H1 (cell line): ENCODE measurements at places on chromosomes 1 and 21. TPM values are rescaled to one million over a fixed set of nuclear protein-coding genes. Genes with fewer than 3 reads are reported as not detected.

The SPRR2B gene
- total RNA-seq: not detected in 2 replicates

The TFF2 gene
- not detected in 2 replicates for total RNA-seq

The HOOK1 gene
- 34.5 and 39.5 TPM in 2 replicates for total RNA-seq

The FBXO2 gene
- 51.3 and 55.5 TPM in 2 replicates for total RNA-seq

The C8A gene
- not detected in 2 replicates for total RNA-seq

The LMOD1 gene
- 0.82 and 1.4 TPM in 2 replicates for total RNA-seq

The SHCBP1L gene
- total RNA-seq: not detected in 2 replicates

The EFNA1 gene
- 4.0 and 4.9 TPM in 2 replicates for total RNA-seq

The RNF186 gene
- total RNA-seq: not detected in 2 replicates

The KRTAP11-1 gene
- total RNA-seq: not detected in 2 replicates

The SLC30A10 gene
- total RNA-seq: 0.15 and 0.61 TPM in 2 replicates

The KCNJ9 gene
- 0.08 and 0.13 TPM in 2 replicates for total RNA-seq

DNA sequence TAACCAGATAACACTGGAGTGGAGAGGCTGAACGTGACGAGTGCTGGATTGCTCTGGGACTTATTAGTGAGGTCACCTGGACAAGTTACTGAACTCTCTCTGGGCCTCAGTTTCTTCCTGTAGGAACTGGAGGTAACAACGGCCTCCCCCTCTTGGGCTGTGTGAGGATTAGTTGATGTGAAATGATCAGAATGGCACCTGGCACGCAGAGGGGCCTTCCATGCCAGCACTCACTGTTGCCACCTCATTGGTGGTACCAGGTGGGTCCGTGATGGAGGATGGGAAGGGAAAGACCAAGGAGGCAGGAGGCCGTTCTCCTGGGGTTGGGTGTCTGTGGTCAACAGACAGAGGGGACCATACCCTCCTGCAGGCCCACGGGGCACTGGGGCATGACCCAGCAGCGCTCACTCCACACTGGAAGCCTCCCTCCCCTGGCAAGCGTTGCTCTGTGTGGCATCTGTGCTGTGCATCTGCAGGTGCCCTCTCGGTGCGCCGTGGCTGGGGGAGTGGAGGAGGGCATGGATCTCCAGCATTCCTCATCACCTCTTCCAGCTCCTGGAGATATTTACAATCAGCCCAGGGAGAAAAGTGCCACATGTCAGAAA, 349.5 kb upstream of the VAMP3 start:
- DNase-seq: no peak
- H3K4me3 ChIP-seq: no peak overlapping the region

- no peaks in the 10 kb centered on the region for H3K36me3 ChIP-seq
- no peaks in the 10 kb centered on the region for H3K27me3 ChIP-seq
Measured at GRCh38 chr1:107263291-107263915, 122.6 kb downstream of the NTNG1 start.

- no peak for DNase-seq
- no peaks in the 10 kb centered on the region for H3K36me3 ChIP-seq
- H3K4me3 ChIP-seq: no peak overlapping the region
- no peaks in the 10 kb centered on the region for H3K4me1 ChIP-seq
- H3K27ac ChIP-seq: no peak overlapping the region
Measured at GRCh38 chr1:229139331-229140118, 131.4 kb upstream of the RAB4A start.

GRCh38 chr1:89966656-89967055, 28.3 kb upstream of the ZNF326 start:
- H3K4me3 ChIP-seq: no peak overlapping the region
- H3K36me3 ChIP-seq: no peaks in the 10 kb centered on the region
- H3K4me1 ChIP-seq: no peaks in the 10 kb centered on the region
- H3K27ac ChIP-seq: no peak overlapping the region
- DNase-seq: no peak

GRCh38 chr21:35019631-35020032, 29.5 kb downstream of the RUNX1 start:
- H3K4me3 ChIP-seq: no peak overlapping the region
- no peak overlapping the region for H3K27ac ChIP-seq
- no peaks in the 10 kb centered on the region for H3K36me3 ChIP-seq
- DNase-seq: no peak
- H3K4me1 ChIP-seq: no peaks in the 10 kb centered on the region
- no peaks in the 10 kb centered on the region for H3K27me3 ChIP-seq

DNA sequence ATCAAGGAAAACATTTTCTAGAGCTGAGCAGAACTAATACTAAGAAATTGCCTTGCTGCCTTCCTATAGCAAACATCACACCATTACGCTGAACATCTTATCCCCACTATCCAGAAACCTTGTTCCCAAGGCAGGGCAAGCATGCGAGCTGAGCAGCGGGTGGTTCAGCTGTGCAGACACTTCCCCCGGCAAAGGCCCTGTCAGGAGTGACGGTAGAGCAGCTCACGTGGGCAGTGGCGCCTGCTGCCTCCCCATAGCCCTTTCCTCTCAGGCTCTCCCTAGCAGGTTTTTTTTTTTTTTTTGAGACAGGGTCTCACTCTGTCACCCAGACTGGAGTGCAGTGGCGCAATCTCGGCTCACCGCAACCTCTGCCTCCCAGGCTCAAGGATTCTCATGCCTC, 13.7 kb upstream of the ANGPTL7 start:
- no peak for DNase-seq
- no peaks in the 10 kb centered on the region for H3K4me1 ChIP-seq
- H3K36me3 ChIP-seq: no peaks in the 10 kb centered on the region
- no peak overlapping the region for H3K4me3 ChIP-seq

DNA sequence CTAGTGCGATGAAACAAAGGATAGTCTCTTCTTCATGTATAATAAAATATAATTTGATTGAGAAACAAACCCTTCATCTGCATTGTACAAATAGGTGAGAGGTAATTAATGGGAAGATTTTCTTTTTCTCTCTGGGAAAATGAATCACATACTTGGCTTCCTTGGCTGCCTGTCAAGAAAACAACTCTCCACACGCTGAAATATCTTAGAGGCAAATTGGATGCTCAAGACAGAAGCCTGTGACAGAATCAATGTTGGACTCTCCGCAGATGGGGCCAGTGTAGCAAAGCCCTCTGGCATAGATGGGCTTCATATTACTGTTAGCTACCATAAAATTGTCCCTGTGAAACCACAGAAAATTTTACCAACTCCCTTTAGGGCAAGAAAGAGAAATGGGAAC, 186.6 kb downstream of the GRIK1 start:
- no peaks in the 10 kb centered on the region for H3K36me3 ChIP-seq
- no peak overlapping the region for H3K27ac ChIP-seq
- peaks cover 4% of the 10 kb centered on the region; the same call in 1 of the 2 replicates for H3K4me1 ChIP-seq
- DNase-seq: no peak

- no peaks in the 10 kb centered on the region for H3K27me3 ChIP-seq
- H3K4me3 ChIP-seq: no peak overlapping the region
- DNase-seq: no peak
- no peaks in the 10 kb centered on the region for H3K36me3 ChIP-seq
Measured at GRCh38 chr1:97123717-97124431, 402.3 kb downstream of the PTBP2 start.

DNA sequence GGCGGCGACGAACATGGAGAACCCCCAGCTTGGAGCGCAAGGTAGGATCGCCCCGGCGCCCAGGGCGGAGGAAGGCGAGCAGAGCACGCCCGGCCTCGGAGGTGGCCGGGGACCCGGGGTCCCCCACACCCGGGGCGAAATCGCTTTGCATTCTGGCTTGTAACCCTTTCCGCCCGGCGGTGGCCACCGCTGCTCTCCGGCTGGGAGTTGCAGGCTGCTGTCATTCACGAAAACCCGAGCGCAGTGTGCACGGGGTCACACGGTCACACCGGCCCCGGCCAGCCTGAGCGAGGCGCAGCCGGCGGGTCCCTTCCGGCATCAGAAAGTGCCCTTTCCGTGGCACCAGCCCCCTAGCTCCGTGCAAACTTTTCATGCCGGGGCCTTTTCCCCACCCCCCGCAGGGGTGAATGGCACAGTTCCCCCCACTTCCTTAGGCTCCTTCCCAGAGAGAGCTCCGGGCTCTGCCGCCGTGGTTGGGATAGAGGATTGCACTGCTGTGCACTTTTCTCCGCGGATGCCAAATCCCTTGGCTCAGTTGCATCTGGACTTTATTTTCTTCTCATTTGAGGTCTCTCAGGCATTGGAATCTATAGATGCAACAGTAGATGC, 802 bp downstream of the KAZN start:
- H3K27ac ChIP-seq: no peak overlapping the region
- H3K36me3 ChIP-seq: no peaks in the 10 kb centered on the region
- no peak for DNase-seq
- H3K4me3 ChIP-seq: peak overlapping the region; percentile 71
- H3K27me3 ChIP-seq: peaks cover 23% of the 10 kb centered on the region

DNA sequence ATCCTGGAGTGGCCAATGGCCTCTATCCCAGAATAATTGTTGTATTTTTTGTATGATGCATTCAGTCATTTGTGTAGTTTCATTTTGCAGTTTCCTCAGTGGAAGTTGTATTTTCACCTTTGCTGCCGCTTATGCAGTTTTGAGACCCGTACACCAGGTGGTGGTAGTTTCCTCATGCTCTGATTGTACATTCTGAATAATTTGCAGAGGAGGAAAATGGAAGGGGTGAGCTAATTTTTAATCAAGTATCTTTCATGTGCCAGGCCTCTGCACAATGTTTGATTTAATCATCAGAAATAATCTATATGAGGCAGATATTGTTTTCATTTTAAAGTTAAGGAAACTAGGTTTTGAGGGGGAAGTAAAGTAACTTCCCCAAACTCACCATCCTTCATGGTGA, 29.5 kb downstream of the HLX start:
- no peak overlapping the region for H3K4me3 ChIP-seq
- H3K36me3 ChIP-seq: no peaks in the 10 kb centered on the region
- no peak overlapping the region for H3K27ac ChIP-seq
- no peaks in the 10 kb centered on the region for H3K4me1 ChIP-seq

GRCh38 chr1:109886827-109887226, 23.8 kb upstream of the CSF1 start:
- no peak overlapping the region for H3K27ac ChIP-seq
- DNase-seq: no peak
- H3K4me3 ChIP-seq: no peak overlapping the region
- H3K27me3 ChIP-seq: no peaks in the 10 kb centered on the region

GRCh38 chr1:84347932-84348555, 46.5 kb downstream of the SAMD13 start:
- no peak overlapping the region for H3K27ac ChIP-seq
- no peaks in the 10 kb centered on the region for H3K27me3 ChIP-seq
- H3K36me3 ChIP-seq: no peaks in the 10 kb centered on the region

- no peaks in the 10 kb centered on the region for H3K27me3 ChIP-seq
- H3K4me1 ChIP-seq: no peaks in the 10 kb centered on the region
- no peak overlapping the region for H3K4me3 ChIP-seq
- H3K36me3 ChIP-seq: no peaks in the 10 kb centered on the region; the same call in 1 of the 2 replicates
Measured at GRCh38 chr1:119163396-119163795, 22.9 kb upstream of the WARS2 start.

DNA sequence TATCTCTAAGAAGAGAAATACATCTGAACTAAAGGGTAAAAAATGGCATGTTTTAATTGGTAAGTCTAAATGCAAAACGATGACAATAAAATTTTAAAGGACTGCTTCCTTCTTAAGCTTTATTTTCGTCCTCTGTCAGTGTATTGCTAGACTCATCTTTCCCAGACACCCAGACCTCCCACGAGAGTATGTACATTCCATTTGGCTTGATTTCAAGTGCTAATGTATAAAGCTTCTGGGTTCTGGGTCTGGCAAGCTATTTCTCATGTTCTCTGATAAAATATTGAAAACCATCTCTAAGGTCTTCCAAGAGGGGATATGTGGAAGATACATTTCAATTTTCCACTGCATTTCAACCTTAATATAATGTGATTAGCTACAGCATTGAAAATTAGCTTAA, 24.6 kb upstream of the SLC2A1 start:
- H3K36me3 ChIP-seq: no peaks in the 10 kb centered on the region
- no peak for DNase-seq
- no peaks in the 10 kb centered on the region for H3K27me3 ChIP-seq

GRCh38 chr1:97570691-97571090, 350.1 kb downstream of the DPYD start:
- 0 out of 2 replicates have a peak, but pooled peaks cover 3% of the 10 kb centered on the region for H3K4me1 ChIP-seq
- DNase-seq: no peak

GRCh38 chr1:208631506-208631905, 387.3 kb upstream of the PLXNA2 start:
- no peaks in the 10 kb centered on the region for H3K36me3 ChIP-seq
- no peaks in the 10 kb centered on the region for H3K4me1 ChIP-seq
- DNase-seq: no peak
- no peak overlapping the region for H3K4me3 ChIP-seq

DNA sequence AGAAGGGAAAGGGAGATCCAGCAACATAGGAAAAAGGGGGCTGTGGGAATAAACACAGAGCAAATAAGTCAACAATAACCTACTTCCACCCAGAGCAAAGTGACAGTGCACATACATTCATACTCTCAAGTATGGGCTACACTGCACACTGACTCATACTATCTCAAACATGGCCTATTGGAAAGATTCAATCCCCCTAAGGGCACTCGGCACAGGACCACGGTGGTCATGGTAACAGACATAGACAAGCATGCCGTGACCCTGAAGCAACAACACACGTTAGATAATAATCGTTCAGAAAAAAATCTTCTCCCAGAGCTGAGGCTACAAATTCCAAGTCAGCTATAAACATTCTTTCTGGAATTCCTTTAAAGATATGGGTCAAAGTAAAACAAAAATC, 16.8 kb upstream of the JAK1 start:
- no peaks in the 10 kb centered on the region for H3K4me1 ChIP-seq
- H3K27me3 ChIP-seq: no peaks in the 10 kb centered on the region
- DNase-seq: no peak
- no peak overlapping the region for H3K4me3 ChIP-seq
- H3K36me3 ChIP-seq: no peaks in the 10 kb centered on the region
- H3K27ac ChIP-seq: no peak overlapping the region

DNA sequence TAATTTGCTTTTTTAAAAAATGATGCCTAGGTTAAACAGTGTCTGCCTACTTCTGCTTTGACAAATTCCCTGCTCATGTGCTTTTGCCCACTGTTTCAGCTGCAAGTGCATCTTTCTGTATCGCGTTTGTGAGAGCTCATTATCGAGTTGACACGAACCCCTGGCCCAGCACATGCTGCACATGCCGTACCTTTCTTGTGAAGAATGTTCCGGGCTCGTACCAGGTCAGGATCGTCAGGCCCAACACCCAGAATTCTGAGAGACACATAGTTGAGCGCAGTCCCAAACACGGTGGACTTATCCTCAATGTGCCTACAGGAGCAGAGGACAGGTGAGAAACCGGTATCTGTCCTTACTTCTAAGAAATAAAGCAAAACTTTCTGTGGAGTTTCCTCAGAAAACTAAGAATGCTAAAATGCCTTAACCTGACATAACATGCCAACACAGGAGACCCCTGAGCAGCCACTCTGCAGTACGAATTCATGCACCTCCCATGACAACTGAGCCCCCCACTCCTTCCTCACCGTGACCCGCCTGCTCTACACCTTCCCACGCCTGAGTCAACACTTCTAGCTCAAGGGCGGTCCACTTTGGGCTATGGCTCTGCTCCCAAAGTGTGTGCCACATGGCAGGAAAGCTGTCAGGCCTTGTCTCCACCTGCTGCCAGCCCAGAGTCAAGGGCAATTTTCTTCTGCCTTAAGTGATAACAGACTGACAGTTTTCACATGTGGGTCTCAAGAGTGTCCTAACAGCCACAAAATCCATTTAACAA, 6.7 kb downstream of the LSS start:
- no peaks in the 10 kb centered on the region for H3K27me3 ChIP-seq
- no peak overlapping the region for H3K27ac ChIP-seq
- H3K36me3 ChIP-seq: peaks cover 9% of the 10 kb centered on the region
- H3K4me1 ChIP-seq: no peaks in the 10 kb centered on the region
